ENCODE measurements at places on chromosomes 11 and 22. TPM values are rescaled to one million over a fixed set of nuclear protein-coding genes. Genes with fewer than 3 reads are reported as not detected.

ENTHD1 gene
- not detected for total RNA-seq

MMP3 gene
- not detected for total RNA-seq

GRCh38 chr11:831961-832528 lies 707 bp upstream of the CD151 start:
- no peak for DNase-seq

- DNase-seq = no peak
These were observed 1031.2 kb downstream of the BRD1 start for GRCh38 chr22:48796310-48797015.

TYR gene
- not detected for total RNA-seq

- DNase-seq = no peak
These were observed 16.2 kb downstream of the OTOG start for GRCh38 chr11:17563231-17563646.

GRCh38 chr11:120511820-120512738 lies 531 bp downstream of the GRIK4 start:
- DNase-seq = no peak

DNA sequence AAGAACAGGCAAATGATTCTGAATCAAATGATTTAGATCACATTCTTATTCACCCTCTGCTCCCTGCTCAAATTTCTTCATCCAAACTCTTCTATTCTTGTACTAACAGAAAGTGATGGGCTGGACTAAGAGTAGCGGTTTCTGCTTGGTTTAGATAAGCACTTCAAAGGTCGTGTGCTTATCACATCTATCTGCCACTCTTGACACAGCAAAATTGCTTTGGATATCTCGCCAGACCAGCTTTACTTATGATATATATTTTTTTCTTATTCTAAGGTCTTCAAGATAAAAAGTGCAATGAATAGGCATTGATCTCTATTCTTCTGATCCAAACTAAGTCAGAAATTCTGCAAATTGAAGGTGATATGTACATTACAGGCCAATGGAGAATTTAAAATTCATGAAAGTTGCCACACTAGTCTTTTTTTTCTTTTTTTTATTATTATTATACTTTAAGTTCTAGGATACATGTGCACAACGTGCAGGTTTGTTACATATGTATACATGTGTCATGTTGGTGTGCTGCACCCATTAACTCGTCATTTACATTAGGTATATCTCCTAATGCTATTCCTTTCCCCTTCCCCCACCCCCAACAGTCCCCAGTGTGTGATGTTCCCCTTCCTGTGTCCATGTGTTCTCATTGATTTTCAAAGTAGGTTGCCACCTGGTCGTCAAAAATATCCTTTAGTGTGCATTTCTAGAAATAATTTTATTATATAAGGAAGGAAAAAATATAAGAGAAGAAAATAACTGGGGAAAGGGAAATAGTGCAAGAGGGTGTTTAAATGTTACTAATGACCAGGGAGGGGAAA lies 1941.0 kb upstream of the RAG2 start:
- DNase-seq = no peak

- DNase-seq = no peak
These were observed 8.2 kb upstream of the PC start for GRCh38 chr11:66966351-66966750.

GRCh38 chr11:132648851-132649250 lies 883.5 kb downstream of the OPCML start:
- no peak for DNase-seq

CCDC117 gene
- total RNA-seq = 17.1 TPM

DNA sequence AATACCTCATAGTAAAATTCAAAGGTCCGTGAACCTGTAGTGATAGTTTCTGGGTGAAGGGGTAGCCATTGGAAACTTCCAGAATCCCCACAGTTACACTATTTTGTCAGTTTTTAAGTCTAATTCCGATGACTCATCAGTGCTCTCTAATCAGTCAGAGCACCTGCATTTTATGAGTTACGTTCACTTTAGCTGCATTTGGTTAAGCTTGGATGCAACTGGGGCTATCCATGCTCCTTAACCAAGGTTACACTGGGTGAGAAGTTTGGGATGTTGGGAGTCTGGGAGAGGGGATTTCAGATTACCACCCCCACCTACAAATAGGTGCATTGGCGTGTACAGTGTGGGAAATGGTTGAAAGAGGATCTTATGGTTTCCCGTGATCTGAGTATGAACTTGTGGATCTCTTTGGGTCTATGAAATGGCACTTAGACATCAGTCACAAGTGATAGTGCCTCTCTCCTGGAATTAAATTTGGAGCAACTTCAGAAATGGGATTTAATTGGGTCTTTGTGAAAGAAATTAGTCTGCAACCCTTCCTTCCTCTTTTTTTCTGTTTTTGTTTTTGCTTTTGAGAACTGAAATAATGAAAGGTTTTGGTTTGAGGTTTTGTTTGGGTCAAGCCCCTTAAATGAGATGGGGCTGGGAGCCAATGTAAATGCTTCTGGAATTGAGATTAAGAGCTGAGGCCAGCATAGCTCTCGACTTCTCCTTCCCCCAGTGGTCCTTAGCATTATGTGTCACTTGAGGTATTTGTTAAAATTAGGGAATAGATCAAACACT lies 31.5 kb downstream of the EHF start:
- no peak for DNase-seq

DNA sequence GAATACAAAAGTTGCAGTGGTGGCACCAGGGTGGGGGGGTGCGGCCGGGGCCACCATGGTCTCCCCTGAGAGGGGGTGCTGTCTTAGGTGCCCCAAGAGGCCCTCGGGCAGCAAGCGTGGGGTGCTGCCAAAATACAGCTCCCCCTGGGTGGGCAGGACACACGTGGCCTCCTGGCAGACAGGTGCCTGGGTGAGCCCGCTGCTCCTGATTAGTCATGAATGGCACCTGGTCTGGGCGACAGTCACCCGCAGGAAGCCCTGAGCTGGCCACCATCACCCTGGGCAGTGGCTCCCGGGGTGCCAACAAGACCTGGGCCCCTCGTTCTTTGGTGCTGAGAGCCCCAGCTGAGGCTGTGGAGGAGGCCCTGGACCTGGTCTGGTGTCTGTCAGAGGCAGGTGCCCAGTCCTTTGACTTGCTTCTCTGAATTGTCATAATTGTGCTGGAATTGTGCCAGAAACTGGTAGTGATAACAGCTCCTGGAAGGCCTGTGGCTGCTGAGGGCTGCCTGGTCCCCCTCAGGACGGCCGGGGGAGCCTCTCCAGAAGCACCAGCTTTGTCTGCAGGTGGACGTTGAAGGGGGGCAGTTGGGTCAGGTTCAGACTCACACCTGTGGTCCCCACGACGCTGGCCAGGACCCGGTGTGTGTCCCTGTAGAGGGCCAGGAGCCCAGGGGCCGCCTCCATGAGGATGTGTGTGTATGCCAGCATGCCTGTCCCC lies 14.8 kb downstream of the ALG12 start:
- DNase-seq = no peak

C11orf86 gene
- total RNA-seq = not detected

DNA sequence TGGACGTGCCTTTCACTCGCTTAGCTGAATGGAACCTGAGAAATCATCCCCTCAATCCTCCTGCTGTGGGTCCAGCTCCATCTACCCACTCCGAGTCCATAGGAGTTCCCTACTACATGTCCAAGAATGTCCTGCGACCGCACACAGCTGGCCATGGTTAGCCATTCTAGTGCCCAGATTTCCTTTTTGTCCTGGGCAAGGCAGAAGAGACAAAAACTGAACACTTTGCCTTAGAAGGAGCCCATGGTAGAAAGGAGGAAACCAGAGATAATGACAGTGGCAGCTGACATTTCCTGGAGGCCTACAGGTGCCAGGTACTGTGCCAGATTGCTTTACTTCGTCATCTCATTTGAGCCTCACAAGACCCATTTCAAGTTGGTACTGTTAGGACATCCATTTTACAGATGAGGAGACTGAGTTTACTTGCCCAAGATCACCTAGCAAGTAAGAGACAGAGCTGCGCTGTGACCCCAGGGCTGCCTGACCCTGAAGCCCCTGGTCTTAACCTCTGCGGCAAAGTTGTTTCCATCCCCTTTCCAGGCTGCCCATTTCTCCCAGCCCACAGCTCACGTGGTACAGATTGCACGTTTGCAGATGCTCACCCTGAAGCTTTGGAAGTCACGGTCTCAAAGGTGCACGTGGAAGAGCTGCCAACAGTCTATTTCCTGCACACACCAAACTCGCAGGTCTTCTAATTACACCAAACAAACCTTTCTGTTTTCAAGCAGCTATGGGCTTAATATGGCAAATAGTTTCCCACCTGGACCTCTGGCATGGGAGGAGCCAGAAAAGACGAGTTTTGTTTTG lies 112.7 kb downstream of the ZBTB16 start:
- no peak for DNase-seq

DNA sequence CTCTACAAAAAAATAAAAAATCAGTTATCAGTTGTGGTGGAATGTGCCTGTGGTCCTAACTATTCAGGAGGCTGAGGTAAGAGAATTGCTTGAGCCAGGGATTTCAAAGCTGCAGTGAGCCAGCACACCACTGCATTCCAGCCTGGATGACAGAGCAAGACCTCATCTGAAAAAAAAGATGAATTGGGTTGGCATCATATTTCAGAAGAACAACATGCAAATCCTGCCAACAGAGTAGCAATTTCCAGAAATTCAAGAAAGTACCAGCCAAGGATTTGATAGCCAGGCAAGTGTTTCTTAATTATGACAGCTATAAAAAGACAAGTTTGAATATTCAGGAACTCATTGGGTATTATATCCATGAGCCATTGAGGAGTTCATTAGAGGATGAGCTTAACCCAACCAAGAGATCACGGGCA lies 75.2 kb downstream of the USP47 start:
- no peak for DNase-seq

DNA sequence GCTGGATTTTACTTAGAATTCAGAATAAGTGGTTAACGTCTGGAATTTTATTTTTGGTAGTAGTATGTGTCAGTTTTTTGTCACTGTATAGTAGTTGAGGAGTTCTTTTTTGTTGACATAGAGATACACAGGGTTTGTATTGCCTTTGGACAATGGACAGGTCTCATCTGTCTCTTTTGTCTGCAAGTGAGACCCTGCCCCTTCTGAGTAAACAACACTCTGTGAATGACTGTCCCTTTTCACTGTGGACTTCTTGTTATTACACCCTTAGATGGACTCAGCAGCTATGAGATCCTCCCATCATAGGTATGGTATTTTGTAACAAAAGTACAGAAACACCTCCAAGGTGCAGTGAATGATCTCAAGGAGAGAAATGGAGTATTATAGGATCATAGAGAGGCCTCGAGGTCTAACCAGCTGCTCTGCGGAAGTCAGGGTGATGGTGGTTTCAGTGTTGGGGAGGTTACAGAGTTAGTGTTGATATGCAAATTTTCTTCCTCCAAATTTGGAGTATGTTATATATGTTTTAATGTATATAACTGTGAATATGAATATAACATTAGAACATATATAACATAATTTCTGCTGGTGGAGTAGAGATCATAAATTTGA lies 7.8 kb downstream of the PPP6R3 start:
- DNase-seq = no peak

MIOX gene
- not detected for total RNA-seq

AIFM3 gene
- total RNA-seq = 0.65 TPM

NPTXR gene
- total RNA-seq = 0.72 TPM
